ENCODE measurements at places on chromosomes 7 and 10. TPM values are rescaled to one million over a fixed set of nuclear protein-coding genes. Genes with fewer than 3 reads are reported as not detected.

DNA sequence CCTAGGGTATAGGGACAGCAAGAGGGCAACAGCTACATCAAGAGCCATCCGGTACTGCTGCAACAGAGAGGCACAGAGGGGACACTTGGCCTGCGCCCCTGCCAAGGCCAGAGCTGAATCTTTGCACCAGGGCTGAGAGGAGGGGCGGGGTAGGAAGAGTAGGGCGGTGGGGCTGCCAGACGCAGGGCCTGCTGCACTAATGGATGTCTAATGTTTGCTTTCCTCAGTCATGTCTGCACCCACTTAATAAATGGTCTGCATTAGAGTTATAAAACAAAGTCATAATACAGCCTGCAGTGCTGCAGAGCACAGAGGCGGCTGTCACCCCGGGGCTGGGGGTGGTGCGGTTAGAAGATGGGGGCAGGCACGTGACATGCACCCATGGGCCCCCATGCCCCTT lies 42.2 kb upstream of the SLC29A3 start:
- H3K4me3 ChIP-seq = no peak overlapping the region
- H3K27me3 ChIP-seq = no peaks in the 10 kb centered on the region
- H3K27ac ChIP-seq = no peak overlapping the region
- no peaks in the 10 kb centered on the region for H3K4me1 ChIP-seq
- no peak for DNase-seq

DNA sequence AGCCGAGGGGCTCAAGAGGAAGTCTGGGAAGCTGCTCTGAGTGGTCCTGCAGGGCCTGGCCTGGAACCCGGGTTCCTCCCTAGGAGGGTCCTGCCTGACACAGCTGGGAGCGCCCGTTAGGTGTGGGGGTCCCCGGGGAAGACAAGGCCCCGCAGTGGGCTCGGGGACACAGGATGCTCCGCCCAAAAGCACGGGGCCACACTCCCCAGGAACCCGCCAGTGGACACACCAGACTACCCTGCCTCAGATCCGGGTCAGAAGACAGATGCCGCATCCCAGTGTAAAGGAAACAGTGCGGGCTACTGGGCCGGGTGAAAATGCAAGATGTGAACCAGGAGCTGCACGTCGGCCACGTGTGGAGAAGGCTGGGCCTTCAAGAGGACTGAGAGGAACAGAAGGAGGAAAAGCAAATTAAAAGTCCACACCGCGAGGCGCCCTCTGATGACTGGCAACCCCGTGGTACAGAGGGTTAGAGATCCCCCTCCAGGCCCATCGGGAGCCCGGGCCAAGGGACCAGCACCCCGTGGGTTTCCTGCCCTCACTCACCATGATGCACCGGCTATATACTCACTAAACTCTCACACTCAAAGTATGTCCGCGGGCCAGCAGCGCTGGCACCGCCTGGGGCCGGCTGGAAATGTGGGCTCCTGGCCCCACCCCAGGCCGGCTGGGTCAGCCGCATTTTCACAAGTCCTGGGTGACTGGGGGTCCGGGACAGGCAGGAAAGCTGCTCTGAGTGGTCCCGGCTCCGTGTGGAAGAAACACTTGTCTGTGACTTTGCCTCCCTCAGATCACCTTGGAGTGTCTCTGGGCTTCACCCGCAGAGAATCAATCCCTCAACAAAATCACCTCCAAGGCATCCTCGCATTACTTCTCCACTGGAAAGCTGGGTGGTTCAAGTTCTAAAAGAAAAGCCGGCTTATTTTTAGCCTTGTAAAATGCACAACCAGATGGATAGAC lies 6.1 kb downstream of the STK32C start:
- no peaks in the 10 kb centered on the region for H3K27me3 ChIP-seq
- DNase-seq = no peak
- peaks cover 3% of the 10 kb centered on the region for H3K4me1 ChIP-seq
- H3K4me3 ChIP-seq = no peak overlapping the region

- H3K27me3 ChIP-seq = no peaks in the 10 kb centered on the region
- DNase-seq = no peak
- H3K36me3 ChIP-seq = no peaks in the 10 kb centered on the region
- no peaks in the 10 kb centered on the region for H3K4me1 ChIP-seq
- no peak overlapping the region for H3K27ac ChIP-seq
Observed at GRCh38 chr7:100620804-100621203, 8.5 kb downstream of the MOSPD3 start.

- H3K27me3 ChIP-seq = no peaks in the 10 kb centered on the region
- no peaks in the 10 kb centered on the region for H3K4me1 ChIP-seq
- no peak overlapping the region for H3K4me3 ChIP-seq
- H3K27ac ChIP-seq = no peak overlapping the region
- no peak for DNase-seq
Observed at GRCh38 chr10:131921184-131921583, 20.4 kb downstream of the PPP2R2D start.

DNA sequence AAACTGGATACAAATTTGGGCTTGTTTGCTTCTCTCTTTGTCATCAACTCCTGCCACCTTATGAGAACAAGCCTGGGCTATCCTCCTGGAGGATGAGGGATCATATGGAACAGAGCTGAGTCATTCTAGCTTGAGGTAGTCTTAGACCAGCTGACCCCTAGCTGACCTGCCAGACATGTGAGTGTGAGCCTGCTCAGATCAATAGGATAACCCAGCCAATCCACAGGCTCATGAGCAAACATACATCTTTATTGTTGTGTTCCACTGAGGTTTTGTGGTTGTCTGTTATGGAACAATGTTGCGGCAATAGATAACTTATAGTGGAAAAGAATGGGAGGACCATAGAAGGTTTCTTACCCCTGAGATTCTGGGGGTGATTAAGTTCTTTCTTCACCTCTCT lies 54.5 kb upstream of the FAM180A start:
- H3K4me3 ChIP-seq = no peak overlapping the region
- H3K4me1 ChIP-seq = no peaks in the 10 kb centered on the region
- H3K36me3 ChIP-seq = no peaks in the 10 kb centered on the region

DNA sequence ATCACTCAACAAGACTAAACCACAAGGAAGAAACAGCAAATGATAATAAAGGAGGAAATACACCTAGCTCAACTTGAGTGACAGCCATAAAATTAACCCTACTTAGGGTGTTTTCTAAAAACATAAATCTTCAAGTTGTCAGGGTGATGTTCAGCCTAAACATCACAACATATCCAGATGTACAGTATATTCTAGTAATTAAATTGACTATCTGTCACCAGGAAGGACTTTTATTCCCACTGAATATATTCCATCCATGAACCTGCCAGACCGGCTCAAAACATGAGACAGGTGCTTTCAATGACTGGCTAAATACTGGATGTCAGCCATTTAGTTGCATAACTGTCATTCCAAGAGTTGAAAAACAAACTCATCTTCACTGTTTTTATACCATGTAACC lies 298.1 kb upstream of the NEBL start:
- no peak overlapping the region for H3K27ac ChIP-seq
- H3K4me3 ChIP-seq = no peak overlapping the region
- DNase-seq = no peak
- no peaks in the 10 kb centered on the region for H3K27me3 ChIP-seq

DNA sequence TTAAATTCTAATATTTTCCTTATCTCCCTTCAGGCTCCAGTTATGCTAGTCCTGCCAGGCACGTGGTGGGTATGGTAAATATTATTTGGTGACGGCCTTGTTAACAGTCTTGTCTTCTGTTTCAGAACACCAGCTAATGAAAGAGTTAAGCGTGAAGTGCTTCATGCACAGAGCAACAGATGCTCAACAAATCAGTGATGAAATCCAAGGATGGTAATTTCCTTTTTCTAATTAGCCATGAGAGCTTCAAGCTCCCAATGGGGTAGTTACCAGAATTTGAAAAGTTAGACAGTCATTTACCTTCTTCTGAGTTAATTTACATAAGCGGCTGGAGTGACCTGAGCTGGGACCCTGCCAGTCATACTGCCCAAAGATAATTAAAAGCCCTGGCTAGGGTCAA lies 1.9 kb upstream of the OTUD1 start:
- peaks cover 2% of the 10 kb centered on the region for H3K4me1 ChIP-seq
- no peak overlapping the region for H3K4me3 ChIP-seq
- no peaks in the 10 kb centered on the region for H3K36me3 ChIP-seq
- no peak for DNase-seq
- H3K27me3 ChIP-seq = no peaks in the 10 kb centered on the region

DNA sequence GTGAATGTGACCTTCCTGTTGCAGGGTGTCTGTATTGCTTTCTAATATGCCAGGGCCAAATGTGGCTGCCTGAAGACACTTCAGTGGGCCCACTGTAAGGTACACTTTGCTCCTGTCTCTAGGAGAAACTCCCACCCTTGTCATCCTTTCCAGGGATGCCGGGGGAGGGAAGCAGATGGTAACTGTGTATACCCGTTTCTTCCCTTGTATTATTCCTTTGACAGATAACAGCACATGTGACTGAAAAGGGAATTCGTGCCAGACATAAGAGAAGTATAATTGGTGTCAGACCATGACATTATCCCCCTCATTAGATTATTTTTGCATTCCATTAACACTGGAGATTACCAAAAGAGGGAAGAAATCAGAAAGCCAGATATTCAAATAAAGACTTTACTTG lies 317.7 kb downstream of the CAMK1D start:
- no peaks in the 10 kb centered on the region for H3K36me3 ChIP-seq
- no peak overlapping the region for H3K4me3 ChIP-seq
- H3K4me1 ChIP-seq = no peaks in the 10 kb centered on the region
- H3K27me3 ChIP-seq = no peaks in the 10 kb centered on the region
- no peak for DNase-seq
- H3K27ac ChIP-seq = no peak overlapping the region

DNA sequence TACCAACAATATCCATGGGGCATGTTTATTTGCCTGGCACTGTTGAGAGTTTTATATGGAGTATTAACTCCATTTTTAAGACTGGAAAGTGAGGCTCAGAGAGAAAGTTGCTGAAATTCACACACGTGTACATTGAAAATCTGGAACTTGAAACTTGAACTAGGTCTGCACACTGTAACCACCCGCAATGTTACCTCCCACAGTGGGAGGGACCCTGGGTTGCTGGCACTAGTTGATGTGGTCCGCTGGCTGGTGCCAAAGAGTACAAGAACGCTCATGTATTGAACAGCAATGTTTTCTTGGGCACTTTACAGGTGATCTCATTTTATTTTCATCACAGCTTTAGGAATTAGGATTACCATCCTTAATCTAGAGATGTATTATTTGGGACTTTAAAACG lies 253.2 kb downstream of the INHBA start:
- H3K4me1 ChIP-seq = no peaks in the 10 kb centered on the region
- H3K27ac ChIP-seq = no peak overlapping the region

GRCh38 chr10:43808136-43808535 lies 159.5 kb upstream of the ZNF32 start:
- H3K4me3 ChIP-seq = no peak overlapping the region
- no peaks in the 10 kb centered on the region for H3K36me3 ChIP-seq
- DNase-seq = no peak
- H3K4me1 ChIP-seq = no peaks in the 10 kb centered on the region
- no peaks in the 10 kb centered on the region for H3K27me3 ChIP-seq

DNA sequence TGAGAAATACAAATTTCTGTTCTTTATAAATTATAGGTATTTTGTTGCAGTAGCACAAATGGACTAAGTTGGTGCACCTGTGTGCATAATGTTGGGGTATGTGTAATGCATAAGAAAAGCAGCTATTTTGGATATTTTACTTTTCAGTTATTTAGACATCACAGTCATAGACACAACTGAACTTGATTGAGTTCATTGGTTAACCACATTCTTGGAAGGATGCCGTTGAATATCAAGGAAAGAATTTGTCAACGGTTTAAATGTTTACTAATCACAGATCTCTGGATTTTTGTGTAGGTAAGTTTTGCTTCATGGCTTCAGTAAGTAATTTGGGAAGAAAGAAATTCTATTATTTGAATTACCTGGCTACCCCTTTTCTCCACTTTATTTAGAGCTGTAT lies 4.1 kb downstream of the OTUD1 start:
- H3K4me3 ChIP-seq = no peak overlapping the region
- no peak for DNase-seq
- H3K27ac ChIP-seq = no peak overlapping the region
- H3K36me3 ChIP-seq = no peaks in the 10 kb centered on the region
- H3K4me1 ChIP-seq = no peaks in the 10 kb centered on the region

GRCh38 chr7:32250003-32250402 lies 179.8 kb upstream of the PDE1C start:
- H3K4me1 ChIP-seq = no peaks in the 10 kb centered on the region
- H3K36me3 ChIP-seq = no peaks in the 10 kb centered on the region
- no peak for DNase-seq
- H3K27me3 ChIP-seq = no peaks in the 10 kb centered on the region
- H3K4me3 ChIP-seq = no peak overlapping the region

- H3K27ac ChIP-seq = no peak overlapping the region
- H3K36me3 ChIP-seq = no peaks in the 10 kb centered on the region
- no peak overlapping the region for H3K4me3 ChIP-seq
- no peaks in the 10 kb centered on the region for H3K27me3 ChIP-seq
- peaks cover 10% of the 10 kb centered on the region for H3K4me1 ChIP-seq
Observed at GRCh38 chr7:149621776-149622175, 124.2 kb upstream of the ZNF746 start.

GRCh38 chr7:150567169-150567568 lies at the start of gene GIMAP4:
TSS of gene GIMAP4 (plus strand) at chr7:150567390. CDS start at chr7:150569902, 2,512 bp downstream.
- peak within 1 kb of the TSS; percentile 27 for H3K4me3 ChIP-seq
- no peaks in the 10 kb centered on the region for H3K27me3 ChIP-seq
- no peaks in the 10 kb centered on the region for H3K36me3 ChIP-seq
- no peaks in the 10 kb centered on the region for H3K4me1 ChIP-seq

- H3K36me3 ChIP-seq = no peaks in the 10 kb centered on the region
- DNase-seq = no peak
- H3K27ac ChIP-seq = no peak overlapping the region
- no peak overlapping the region for H3K4me3 ChIP-seq
Observed at GRCh38 chr7:36690514-36691187, 33.6 kb downstream of the AOAH start.

DNA sequence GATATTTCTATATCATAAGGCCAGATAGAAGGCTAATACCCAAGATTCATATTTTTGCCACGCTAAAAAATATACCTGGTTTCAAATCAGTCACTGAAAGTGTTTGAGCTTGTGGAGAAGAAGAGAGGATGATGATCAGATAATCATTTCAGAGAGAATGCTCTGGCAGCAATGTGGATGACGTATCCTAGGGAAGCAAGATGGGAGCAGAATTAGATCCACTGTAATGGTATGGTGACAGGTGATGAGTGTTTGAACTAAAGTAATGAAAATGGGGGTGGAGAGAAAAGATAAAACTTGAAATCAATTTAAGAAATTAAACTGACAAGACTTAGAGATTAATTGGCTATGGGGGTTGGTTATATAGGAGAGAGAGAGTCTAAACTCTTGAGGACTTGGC lies 42.7 kb upstream of the TMEM196 start:
- H3K27ac ChIP-seq = no peak overlapping the region
- no peak for DNase-seq

- no peaks in the 10 kb centered on the region for H3K27me3 ChIP-seq
- no peaks in the 10 kb centered on the region for H3K4me1 ChIP-seq
- no peak overlapping the region for H3K27ac ChIP-seq
Observed at GRCh38 chr10:9922126-9922870, 1095.4 kb upstream of the CELF2 start.

The LEP gene
- not detected for total RNA-seq

The SKAP2 gene
- 7.5 TPM for total RNA-seq

The HMX2 gene
- total RNA-seq = not detected

The ZNF107 gene
- total RNA-seq = 17.1 TPM

The FFAR4 gene
- total RNA-seq = not detected

The GJD4 gene
- not detected for total RNA-seq

The NT5C3A gene
- 40.1 TPM for total RNA-seq

The FOXI2 gene
- 1.3 TPM for total RNA-seq

The CALHM3 gene
- not detected for total RNA-seq

The PRLHR gene
- total RNA-seq = 2.4 TPM

The IDI2 gene
- total RNA-seq = not detected
